ENCODE measurements at places on chromosomes 5 and 9.

DNA sequence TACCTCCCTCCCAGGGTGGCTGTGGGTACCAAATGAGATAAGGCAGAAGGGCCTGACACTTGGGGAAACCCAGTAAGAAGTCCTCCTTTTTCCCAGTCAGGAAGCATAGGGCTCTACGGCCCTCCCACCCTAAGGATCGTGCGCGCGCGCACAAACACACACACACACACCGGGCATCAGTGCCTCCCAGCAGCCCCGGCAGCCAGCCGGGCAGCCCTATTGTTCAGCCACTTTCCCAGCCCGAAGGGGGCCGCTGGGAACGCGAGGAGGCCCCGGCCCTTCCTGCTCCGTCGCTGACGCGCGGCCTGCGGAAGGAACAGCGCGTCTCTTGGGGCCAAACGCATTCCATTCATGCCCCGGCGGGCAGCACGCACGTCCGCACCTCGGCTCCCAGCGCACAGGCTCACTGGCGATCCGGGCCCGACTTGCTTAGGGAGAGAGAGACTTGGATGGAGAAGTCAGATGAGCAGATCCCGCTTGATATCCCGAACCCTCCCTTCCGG, 22.6 kb downstream of the DUSP1 start:
- DNase-seq = no peak

GRCh38 chr9:99491408-99492158, 269.5 kb downstream of the SEC61B start:
- no peak for DNase-seq

DNA sequence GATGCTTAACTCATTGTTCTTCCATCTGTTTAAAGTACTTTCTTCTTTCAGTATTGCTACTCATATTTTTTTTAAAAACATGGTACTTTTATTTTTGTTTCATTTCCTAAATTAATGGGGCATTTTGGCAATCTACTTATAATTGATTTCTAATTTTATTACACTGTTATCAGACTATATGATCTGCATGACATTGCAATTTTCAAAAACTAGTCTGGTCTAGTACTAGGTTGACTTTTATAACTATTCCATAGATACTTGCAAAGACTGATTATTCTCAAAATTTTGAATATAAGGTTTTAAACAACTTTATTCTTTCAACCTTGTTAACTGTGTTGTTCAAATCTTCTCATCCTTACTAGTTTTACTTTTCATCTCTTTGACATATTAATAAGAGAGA, 63.9 kb upstream of the MVB12B start:
- no peak for DNase-seq

- DNase-seq = no peak
These were observed 25.6 kb upstream of the SPATA31D4 start for GRCh38 chr9:81902626-81903025.

- DNase-seq = no peak
These were observed 77.9 kb downstream of the SLCO4C1 start for GRCh38 chr5:102218159-102218558.

DNA sequence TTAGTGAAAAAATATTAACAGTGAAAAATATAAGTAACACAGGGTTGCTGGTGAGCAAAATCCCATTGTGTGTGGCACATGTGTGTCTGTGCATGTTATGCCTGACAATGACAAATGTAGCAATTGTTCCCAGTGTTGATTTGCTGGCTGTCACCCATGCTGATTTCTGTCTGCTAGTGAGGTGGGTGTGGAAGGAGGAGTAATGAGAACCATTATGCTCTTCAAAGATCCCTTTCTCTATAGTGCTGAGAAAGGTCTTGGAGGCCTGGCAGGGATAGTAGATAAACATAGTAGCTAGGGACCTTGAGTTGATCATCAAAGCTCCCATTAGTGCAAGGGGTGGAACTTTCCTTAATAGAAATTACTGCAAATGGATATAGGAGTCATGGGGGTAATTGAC, 152.5 kb upstream of the CLINT1 start:
- no peak for DNase-seq

All from activated CD8-positive, alpha-beta memory T cell treated with anti-CD3 and anti-CD28 coated beads for 4 hours (primary cell).